ENCODE measurements at places on chromosomes 3 and 15.

DNA sequence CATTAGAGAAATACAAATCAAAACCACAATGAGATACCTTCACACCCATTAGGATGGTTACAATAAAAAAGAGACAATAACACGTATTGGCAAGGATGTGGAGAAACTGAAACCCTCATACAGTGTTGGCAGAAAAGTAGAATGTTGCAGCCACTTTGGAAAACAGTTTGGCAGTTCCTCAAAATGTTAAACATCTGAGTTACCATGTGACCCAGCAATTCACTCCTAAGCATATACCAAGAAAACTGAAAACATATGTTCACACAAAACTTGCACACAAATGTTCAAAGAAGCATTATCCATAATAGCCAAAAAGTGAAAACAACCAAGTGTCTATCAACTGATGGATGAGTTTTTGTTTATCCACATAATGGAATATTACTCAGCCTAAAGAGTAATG is 166.9 kb upstream of the FAM3D start:
- no peak for DNase-seq

DNA sequence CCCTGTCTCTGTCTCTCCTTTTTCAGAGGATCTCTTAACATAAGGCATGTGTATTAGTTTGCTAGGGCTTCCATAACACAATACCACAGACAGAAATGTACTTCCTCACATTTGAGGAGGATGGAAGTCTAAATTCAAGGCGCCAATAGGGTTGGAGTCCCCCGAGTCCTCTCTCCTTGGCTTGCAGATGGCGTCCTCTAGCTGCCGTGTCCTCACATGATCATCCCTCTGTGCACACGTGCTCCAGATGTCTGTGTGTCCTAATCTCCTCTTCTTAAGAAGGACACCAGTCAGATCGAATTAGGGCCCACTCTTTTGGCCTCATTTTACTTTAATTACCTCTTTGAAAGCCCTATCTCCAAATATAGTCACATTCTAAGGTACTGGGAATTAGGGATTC is 23.0 kb upstream of the BFSP2 start:
- DNase-seq: no peak

- no peak for DNase-seq
These were observed 43.8 kb downstream of the TKT start for GRCh38 chr3:53211706-53212702.

- no peak for DNase-seq
These were observed 88.2 kb downstream of the ANP32A start for GRCh38 chr15:68732451-68732850.

GRCh38 chr3:65922441-65922840 is 116.3 kb downstream of the MAGI1 start:
- DNase-seq: no peak

All from activated gamma-delta T cell treated with Interleukin-2 at 50 U/mL for 16 hours (primary cell).